Stimulated activated CD4-positive, alpha-beta T cell treated with anti-CD3 and anti-CD28 coated beads, Interleukin-12 subunit alpha, Interleukin-12 subunit beta, amount 100 ng/mL, for 24 hours (primary cell): ENCODE measurements at places on chromosomes 16 and 17.

- no peak for DNase-seq
These were observed 17.9 kb downstream of the GAA start for GRCh38 chr17:80119271-80119791.

DNA sequence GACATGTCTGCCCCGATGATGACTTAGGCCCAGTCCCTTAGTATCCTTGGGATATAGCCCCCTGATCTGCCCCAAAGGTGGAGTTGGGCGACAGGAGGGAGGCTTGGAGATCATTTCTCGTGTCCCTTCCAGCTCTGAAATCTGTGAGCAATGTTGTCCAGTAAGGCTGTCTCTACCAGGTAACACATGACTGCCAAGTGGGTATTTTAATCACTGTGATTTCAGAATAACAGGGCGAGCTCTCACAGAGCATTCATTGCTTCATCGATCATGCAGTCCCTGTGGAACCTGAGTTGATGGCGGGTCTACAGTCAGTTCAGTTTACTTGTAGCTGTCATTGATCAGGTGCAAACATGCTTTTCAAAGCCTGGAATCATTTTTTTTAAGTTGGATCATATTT is 39.2 kb downstream of the KSR1 start:
- no peak for DNase-seq

DNA sequence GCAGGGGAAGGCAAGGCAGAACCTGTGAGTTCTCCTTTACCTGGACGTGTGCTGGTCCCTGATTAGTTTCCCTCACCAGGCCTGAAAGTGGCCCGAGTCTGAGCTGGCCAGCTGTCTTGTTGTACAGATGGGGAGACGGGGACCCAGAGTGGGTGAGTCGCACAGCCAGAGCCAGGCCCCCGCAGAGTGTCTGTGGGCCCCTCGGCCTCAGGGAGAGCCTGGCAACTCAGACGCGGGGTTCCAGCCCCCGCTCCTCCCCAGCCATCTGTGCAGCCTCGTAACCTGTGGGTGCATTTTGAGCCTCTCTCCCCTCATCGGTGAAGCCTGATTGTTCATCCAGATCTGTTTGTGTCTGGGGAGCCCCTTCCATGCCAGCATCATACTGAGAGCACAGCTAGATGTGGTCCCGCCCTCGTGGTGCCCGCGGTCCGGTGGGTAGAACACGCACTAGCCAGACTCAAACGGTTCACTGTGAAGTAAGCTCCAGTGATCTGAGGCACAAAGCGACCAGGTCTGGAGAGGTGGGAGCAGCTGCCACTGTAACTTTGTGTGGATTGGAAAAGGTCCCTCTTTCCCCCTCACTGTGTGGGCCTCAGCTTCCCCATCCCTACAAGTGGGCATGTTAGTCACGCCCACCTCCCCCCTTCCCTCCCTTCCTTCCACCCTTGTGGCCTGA is 6.0 kb upstream of the NDRG4 start:
- DNase-seq: no peak

- no peak for DNase-seq
These were observed 93.2 kb downstream of the LITAF start for GRCh38 chr16:11493531-11493929.

GRCh38 chr16:67311607-67312488 is 14.7 kb downstream of the KCTD19 start:
- DNase-seq: peak; percentile 84

DNA sequence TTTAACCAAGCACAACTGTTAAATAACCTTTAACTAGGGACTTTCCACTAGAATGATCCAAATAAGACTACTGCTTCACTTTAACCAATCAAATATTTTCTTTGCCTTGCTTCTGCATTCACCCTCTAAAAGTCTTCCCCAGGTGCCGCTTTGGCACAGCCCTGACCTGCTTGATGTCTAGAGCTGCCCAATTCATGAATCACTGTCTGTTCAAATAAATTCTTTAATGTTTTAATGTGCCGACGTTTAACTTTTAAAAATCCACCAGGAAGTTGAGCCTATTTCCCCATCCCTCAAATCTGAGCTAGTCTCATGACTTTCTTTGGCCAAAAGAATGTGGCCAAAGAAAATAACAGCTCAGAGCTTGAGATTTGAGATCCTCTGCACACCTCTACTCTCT is 277.8 kb upstream of the SOX9 start:
- no peak for DNase-seq

- DNase-seq: no peak
These were observed 67.3 kb downstream of the SCNN1B start for GRCh38 chr16:23369416-23369815.

DNA sequence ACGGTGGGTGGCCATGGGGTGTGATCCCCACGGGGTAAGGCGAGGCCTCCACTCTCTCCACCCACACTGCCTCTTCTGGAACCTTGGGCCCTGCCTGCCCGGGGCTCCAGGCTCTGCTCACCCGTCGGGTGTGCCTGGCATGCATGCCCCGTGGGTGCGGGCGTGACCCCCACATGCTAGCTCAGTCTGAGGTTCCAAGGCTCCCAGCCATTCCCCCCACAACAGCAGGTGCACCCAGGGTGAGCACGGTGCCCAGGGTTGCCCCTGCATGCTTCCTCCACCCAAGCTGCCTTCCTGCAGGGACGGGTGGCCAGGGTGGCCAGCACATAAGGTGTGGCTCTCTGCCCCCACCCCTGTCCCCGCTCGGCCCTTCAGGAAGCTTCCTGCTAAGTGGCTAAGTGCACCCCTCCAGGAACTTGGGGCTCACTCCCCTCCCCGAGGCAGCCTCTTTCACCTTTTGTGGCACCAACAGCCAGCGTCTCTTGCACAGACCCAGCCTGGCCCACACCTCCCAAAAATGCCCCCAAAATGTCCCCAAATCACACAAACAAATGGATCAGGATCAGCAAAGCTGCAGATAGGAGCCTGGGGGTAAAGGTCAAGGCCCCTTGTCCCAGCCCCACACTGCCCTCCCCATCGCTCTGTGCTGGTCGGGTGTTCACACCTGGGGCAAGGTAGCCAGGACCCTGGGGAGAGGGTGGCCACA is 21.4 kb upstream of the PVALEF start:
- no peak for DNase-seq

GRCh38 chr17:9239793-9240658 is 218.7 kb downstream of the NTN1 start:
- peak; percentile 47 for DNase-seq

- DNase-seq: no peak
These were observed 90.8 kb downstream of the MGAT5B start for GRCh38 chr17:76958974-76959373.

GRCh38 chr16:88566158-88566557 is 4.0 kb upstream of the ZC3H18 start:
- DNase-seq: peak; percentile 76

- DNase-seq: no peak
These were observed 118.9 kb upstream of the CHMP6 start for GRCh38 chr17:80872501-80873306.

- DNase-seq: no peak
These were observed 20.7 kb upstream of the MNT start for GRCh38 chr17:2421315-2422147.

DNA sequence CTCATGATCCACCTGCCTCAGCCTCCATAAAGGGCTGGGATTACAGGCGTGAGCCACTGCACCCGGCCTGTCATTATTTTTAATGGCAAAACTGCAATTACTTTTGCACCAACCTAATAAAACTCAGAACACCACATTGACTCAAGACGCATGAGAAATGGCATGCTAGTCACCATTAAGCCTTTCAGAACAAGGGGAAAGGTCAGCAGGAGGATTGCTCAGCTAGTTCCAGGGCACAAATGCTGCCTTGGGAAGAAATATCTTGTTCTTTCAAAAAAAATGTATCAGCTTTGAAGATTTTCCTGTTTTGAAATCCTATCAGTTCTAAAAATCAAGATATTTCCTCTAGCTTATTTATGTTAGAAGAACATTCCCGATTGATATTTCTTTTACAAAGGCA is 32.4 kb upstream of the CDYL2 start:
- no peak for DNase-seq

GRCh38 chr16:89785523-89786155 is 30.8 kb downstream of the FANCA start:
- no peak for DNase-seq

- DNase-seq: no peak
These were observed 1.5 kb downstream of the ITGAL start for GRCh38 chr16:30474074-30474452.

GRCh38 chr17:36943250-36944191 is 5.2 kb upstream of the AATF start:
- DNase-seq: no peak

DNA sequence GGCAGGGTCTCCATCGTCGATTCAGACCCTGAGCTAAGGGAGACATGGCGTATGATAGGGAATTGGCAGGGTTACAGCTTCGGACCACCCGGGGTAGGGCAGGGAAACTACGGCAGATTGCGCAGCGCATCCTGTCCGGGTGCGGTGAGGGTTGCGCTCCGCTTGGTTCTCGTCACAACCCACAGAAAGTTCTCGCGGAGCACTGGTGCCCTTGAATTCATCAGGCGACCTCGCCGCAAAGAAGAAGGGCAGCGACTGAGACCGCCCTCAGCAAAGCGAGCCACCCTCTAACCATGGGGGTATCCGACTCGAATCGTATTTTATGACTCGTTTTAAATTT is 1.2 kb downstream of the HS3ST3B1 start:
- DNase-seq: peak; percentile 59

- no peak for DNase-seq
These were observed 3.3 kb downstream of the DOK4 start for GRCh38 chr16:57482845-57483545.

DNA sequence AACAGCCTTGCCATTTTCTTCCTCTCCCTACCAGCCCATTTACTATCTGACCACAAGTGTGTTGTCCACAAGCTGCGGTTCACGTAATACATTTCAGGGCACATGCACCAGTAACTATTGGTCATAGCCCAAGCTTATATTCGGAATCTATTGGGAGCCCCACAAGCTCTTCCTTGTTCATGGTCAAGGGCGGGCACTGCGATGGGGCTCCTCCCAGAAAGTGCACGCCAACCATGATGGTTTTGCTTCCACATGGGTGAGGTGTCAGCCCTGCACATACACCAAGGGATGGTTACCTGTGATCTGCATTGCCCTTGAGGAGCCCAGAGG is 12.1 kb downstream of the THRA start:
- no peak for DNase-seq

DNA sequence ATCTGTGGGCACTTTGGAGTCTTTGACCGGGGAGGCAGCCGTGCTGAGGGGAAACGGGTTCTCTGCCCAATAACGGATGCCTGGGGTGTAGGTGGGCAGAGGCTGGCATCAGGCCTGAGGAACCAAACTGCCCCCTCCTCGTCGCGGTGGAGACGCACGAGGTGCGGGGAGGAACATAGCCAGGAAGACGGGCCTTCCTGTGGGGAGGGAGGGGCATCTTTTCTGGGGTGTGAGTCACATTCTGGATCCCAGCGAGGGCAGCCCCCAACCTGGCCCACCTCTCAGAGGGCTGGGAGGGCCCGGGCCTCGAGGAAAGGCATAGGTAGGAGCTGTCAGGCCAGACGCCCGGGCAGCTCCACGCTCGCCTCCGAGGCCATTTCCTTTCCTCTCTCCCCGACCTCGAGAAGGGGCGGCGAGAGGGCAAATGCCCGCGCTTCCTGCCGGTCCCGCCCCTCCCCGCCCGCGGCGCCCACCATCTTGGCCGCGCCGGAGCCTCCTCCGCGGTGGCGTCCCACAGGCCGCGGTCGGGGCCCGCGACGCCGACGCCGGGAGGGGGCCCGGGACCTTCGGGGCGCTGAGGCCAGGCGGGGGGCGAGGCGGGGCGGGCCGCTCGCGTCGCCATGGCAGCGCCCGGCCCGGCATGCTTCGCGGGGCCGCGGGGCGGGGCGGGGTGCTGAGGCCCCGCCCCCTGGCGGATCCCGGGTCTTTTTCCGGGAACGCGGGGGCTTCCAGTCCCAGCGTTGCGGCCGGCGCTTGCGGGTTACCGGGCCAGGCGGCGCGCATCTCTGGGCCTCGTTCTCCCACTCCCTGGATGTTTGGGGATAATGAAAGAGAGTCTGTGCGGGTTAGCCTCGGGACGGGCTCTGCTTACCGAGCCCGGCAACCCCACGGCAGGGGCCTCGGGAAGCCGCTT is 13.2 kb downstream of the RAI1 start:
- DNase-seq: peak; percentile 38

- DNase-seq: no peak
These were observed 664.8 kb upstream of the EEF2KMT start for GRCh38 chr16:5762362-5762761.

DNA sequence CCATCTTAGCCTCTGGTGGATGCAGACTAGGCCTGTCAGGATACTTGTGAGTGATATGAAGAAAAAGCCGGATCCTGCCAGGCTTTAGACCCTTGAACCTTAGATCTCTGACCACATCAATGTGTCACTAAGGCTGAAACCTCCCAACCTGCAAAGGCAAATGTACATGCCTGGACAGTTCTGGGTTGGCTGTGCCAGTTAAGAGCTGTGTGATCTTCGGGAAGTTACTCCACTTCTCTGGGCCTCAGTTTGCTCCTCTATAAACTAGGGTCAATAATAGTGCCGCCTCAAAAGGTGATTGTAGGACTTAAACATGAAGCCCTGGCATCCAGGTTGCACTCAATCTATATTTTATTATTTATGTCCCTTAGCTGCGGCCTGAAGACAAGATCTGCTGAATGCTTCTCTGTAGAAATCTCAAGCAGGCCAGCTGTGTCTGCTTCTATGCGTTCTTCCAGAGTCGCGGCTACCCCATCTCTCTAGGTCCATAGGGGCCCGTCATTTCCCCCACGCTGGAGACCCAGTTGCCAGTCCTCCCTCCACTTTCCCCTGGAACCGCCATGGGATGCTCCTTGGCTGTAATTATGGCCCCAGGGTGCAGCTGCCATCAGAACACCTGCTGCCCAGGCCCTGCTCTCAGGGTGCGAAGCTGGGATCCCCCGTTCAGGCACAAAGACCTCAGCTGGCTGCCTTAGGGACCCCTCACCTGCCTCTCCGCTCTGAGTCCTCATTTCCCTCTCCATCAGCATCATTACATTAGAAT is 50.2 kb downstream of the AKAP1 start:
- no peak for DNase-seq

GRCh38 chr17:65537845-65538674 is 23.4 kb downstream of the AXIN2 start:
- no peak for DNase-seq

DNA sequence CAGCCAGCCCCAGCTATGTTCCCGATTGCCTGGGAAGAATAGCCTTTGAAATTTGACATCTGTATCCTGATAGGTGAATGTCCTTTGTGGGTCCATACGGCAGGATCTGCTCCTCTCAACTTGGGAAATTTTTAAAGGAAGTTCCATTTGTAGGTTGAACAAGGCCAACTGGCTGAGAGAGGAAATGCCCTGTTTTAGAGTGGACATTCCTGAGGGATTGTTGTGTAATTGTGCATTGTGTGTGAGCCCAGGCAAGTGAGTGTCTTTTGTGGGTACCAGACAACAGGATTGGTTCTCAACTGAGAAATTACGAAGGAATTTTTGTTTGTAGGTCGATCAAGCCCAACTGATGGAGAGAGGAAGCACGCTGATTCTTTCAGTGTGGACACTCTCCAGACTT is 2.6 kb upstream of the CPHXL2 start:
- no peak for DNase-seq

GRCh38 chr16:23952128-23952970 is 116.6 kb downstream of the PRKCB start:
- DNase-seq: no peak
